Stimulated activated naive CD4-positive, alpha-beta T cell treated with Interleukin-2 at 50 U/mL for 16 hours (primary cell): ENCODE measurements at places on chromosomes 4 and X.
A peak's percentile ranks its signal among the peaks of the same experiment; 100 is the strongest.

GRCh38 chrX:150148749-150149672, 210.7 kb upstream of the EOLA2 start:
- DNase-seq: no peak

GRCh38 chr4:168839758-168840391, 170.2 kb downstream of the CBR4 start:
- no peak for DNase-seq

DNA sequence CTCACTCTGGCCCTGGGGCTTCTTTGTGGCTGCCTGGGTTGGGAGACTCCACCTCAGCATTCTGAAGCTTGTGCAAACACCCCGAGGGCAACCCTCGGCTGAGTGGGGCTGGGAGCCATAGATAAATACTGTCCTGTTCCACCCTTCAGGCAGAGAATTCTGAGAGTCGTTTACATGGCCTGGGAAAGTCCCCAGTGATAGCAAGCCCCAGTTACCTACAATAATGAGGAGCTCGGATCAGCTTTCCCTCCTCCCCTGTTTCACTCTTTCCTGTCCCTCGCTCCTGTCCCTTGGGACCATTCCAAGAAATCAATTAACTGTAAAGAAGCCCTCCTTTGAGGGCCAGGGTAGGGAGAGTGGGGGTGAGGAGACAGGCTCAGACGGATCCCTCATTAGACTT, 31.6 kb upstream of the DDX3X start:
- no peak for DNase-seq

DNA sequence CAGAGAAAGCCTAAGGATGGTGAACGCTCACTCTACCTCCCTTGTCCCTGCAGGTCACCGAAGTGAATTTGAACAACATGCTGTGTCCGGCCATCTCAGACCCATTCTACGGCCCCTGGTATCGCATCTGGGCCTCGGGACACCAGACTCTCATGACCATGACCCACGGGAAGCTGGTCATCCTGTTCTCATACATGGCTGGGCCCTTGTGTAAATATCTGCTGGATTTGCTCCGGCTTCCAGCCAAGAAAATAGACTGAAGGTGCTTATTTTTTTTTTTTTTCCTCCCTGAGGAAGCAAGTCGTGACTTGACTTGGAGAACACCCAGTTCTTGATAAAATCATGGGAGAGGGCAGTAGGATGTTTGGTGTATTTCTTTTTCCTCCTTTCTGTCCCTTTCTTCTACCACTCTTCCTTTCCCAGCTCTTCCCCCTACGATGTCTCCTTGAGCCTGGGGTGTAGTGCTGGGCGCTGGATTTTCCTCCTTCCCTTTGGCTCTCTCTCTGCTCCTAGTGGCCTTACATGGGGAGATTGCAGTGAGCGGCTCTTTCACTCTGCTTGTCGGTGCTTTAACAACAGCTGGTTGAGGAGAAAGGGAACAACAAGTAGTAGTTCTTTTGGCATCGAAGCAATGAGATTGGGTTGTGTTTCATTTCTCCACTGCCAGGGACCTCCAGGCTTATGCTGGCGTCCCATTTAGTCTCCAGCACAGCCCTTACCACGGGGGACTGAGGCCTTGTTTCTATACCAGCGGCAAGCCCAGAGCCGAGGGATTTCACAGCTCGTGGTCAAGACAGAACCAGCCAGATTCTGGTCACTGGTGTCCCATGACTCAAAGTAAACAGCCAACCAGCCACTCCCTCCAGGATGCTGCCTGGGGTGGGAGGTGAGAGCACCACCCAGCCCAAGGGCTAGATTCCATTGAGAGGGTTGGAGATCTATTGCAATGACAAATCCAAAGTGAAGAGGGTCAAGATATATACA, 144.4 kb downstream of the AMMECR1 start:
- DNase-seq: no peak

DNA sequence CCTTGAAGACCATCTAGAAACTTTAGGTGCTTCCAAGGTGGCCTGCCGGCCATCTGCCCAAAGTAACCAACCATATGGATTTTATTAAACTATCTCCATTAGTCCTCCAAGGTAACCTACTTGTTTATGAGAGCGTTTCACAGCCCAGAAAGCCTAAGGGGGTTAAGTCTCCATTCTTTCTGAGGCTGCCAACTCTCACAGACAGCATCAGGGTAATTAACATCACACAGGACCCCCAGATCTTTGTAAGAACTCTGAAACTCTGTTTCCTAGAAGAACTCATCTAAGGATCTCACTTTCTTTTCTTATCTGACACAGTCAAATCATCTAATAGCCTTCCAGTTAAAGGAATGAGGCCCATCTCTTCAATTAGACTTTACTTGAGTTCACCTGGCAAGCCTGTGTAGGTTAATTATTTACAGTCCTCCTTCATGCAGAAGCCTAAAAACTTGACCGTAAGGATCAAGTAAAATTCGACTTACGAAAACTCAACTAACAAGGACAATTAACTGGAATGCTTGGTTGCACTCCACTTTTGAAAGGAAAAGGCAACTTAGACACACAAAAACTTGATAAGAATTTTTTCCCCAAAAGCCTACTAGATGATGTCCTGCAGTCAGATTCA, 252.5 kb downstream of the GRIA3 start:
- DNase-seq: no peak

- no peak for DNase-seq
Observed at GRCh38 chrX:100413229-100413628, 3.2 kb upstream of the PCDH19 start.

DNA sequence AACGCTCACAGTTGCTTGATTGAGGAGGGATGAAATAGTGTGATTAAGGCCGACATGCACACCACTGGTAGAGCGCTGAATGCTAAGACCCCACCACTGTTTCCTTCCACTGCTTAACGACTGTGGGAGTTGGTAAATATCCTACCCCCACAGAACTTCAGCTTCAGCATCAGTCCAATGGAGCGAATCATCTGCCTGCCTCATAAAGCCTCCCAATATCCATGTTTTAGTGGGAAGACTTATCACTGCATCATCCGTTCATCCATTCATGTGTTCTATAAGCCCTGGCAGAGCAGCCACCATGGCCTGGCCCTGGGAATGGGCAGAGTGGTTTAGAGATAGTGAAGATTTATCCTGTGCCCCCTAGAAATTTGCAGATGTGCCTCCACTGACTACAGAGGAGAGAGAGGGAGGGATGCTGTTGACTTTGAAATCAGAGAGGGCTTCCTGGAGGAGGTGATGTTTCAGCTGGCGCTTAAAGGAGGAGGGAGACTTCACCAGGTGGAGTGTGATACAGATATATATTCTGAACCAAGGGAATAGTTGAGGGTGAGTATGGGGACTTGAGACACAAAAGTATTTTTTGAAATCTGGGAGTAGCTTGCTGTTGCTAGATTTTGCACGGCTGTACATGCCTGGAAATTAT, 71.9 kb upstream of the STX18 start:
- peak; percentile 10 for DNase-seq

DNA sequence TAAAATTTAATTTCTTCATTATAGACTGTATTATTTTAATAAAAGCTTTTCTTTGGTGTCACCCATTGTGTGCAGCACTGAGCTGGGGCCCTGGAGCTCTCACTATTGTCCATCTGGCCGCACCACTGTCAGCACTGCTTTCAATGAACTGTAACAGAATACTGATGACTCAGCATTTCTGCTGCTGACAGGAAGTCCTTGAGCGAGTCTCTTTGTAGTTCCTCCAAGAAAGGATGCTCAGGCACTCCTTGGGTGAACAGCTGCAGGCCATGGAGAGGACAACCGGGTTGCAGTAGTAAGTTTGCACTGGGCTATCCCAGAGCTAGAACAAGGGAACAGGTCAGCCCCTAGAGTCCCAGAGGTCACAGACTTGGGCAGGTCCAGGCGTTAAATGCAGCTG, 81.6 kb downstream of the SORBS2 start:
- DNase-seq: no peak

GRCh38 chr4:118803253-118803652, 32.7 kb downstream of the SEC24D start:
- no peak for DNase-seq

- DNase-seq: no peak
Observed at GRCh38 chr4:71882113-71882841, 98.4 kb upstream of the GC start.
